ENCODE measurements at places on chromosomes 13 and 19.

- DNase-seq, result no peak
These were observed 22.6 kb downstream of the ZSWIM4 start for GRCh38 chr19:13817615-13818371.

GRCh38 chr13:42876270-42876714 is 94.9 kb downstream of the FAM216B start:
- no peak for DNase-seq

GRCh38 chr19:13104360-13104847 is 1.7 kb upstream of the LYL1 start:
- peak; percentile 53 for DNase-seq

GRCh38 chr19:741506-742131 is 9.3 kb upstream of the MISP start:
- DNase-seq, result no peak

DNA sequence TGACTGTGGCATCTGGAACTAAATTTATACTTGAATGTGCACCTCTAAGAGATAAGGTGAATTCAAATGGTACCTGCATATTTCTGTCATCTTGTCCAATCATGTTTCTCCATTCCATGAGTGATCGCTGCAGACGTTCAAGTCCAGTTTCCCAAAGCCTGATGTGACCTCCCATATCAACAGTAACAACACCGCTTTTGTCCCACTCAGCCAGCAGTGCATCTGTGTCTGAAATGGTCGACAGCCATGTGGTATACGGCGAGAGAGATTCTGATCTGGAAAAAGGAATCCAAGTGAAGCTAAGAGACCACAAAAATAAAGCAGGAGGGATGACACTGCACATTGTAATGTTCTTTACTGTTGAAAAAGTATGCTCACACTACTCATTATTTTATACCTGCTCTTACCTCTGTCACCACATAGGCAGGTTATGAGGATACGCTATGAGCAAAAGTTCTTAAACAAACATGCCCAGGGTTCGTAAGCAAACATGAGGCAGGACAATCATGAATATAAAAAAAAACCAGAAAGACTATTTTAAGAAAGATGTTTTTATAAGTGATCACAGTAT is 213.6 kb downstream of the RGCC start:
- DNase-seq, result peak; percentile 39

DNA sequence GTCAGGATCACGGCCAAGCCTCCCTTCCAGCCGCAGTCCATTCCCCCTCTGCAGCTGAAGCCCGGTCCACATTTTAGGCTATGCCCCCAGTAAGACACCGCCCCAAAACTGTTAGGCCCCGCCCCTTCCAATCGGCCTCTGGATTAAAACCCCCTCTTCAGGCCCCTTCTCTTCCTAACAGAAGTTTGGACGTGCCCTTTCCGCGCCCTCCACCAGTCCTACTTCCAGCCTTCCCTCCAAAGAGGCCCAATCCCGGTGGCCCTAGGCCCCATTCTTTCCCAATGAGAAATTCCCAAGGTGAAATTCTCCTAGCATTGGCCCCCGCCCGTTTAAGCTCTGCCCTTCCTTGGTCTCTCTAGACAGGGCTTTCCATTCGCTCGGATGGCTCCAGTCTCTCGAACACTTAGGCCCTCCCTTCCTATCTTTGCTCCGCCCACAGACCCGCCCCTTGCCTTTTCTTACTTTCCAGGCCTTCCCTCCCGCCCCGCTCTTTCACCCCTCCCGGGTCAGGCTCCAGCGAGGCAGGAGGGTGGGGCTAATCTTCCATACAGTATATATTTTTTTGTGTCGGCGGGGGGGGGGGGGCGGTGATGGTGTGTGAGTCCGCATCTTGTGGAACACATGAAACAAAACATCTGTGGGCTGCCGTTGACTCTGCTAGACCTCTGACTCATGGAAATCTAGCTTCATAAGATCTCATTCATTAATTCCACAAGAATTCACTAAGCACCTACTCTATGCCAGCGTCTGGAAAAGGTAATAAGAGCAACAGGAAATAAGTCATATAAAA is 13.6 kb downstream of the LTBP4 start:
- no peak for DNase-seq

- DNase-seq, result peak; percentile 3
These were observed 661.0 kb upstream of the MIR17HG start for GRCh38 chr13:90686442-90686841.

DNA sequence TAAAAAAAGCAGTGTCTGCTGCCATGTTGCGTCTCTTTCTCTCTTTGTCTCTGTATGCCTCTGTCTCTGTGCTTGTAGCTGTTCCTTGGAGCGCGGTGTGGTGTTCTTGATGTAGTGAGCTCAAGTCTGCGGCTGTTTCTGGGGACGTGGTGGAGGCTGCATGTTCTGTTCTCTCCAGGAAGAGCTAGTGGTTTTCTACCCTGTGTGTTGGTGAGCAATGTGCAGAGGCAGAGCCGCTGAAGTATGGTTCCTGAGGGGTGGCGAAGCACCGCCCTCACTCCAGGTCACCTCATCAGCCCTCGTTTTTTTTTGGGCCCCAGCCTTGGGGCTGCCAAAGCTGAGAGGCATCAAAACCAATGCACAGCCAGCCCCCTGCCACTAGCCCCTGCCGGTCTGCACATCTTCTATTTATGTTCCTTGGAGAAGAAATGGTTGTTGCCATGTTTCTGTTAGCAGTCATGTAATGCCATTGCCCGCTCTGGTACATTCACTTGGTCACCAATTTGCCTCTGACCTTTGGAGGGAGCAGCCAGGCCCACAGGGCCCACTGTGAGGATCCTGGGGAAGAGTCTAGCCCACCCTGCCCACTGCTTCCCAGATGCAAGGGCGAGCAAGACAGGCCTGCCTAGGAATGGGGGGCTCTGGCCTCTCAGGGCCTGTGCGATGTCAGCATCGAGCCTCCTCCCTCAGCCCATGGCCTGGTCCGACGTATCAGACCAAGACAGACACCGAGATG is 7.2 kb downstream of the HNRNPL start:
- no peak for DNase-seq

All from putamen (tissue), 1 donor.